Thymus (tissue), 14 donors: ENCODE measurements at places on chromosomes 5 and 9. TPM values are rescaled to one million over a fixed set of nuclear protein-coding genes. Genes with fewer than 3 reads are reported as not detected.

The CCNO gene
- polyA plus RNA-seq, result 1.0 TPM

The OR1Q1 gene
- 0.05 TPM for polyA plus RNA-seq

The SLCO6A1 gene
- polyA plus RNA-seq, result 0.37 TPM

DNA sequence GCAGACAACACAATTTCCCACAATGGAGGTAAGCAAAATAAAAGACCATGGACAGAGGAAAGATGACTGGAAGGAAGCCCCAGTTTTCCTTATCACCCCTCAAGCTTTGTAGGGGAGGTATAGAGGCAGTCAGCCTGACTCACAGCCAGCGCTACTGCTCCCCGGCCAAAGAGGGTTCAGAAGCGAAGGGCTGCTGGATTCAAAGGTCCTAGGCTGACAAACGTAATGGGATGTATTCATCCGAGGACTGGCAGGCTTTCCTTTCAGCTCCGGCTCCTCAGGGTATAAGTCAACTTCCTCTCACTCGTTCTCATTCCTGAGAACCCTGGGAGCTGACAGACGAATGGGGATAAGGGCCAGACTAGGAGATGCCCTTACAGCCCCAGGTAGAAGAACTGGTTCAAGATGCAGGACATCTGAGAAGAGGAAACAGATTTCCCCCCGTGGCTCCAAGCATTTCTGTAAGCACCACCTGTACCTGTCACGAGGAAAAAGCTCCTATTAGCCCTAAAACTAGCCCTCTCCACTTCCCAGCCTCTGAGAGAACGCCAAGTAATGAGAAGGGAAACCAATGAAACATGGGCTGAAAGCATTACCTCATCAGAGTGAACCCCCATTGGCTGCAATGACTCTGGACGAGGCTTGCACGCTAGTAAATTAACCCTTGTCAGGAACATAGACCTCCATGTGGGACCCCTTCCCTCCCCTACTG is 22.1 kb upstream of the FAM13B start:
- DNase-seq, result no peak

The NUTM2G gene
- 0.02 TPM for polyA plus RNA-seq

The OR13C4 gene
- polyA plus RNA-seq, result not detected

- DNase-seq, result no peak
Measured at GRCh38 chr5:36600917-36601527, 5.4 kb upstream of the SLC1A3 start.

DNA sequence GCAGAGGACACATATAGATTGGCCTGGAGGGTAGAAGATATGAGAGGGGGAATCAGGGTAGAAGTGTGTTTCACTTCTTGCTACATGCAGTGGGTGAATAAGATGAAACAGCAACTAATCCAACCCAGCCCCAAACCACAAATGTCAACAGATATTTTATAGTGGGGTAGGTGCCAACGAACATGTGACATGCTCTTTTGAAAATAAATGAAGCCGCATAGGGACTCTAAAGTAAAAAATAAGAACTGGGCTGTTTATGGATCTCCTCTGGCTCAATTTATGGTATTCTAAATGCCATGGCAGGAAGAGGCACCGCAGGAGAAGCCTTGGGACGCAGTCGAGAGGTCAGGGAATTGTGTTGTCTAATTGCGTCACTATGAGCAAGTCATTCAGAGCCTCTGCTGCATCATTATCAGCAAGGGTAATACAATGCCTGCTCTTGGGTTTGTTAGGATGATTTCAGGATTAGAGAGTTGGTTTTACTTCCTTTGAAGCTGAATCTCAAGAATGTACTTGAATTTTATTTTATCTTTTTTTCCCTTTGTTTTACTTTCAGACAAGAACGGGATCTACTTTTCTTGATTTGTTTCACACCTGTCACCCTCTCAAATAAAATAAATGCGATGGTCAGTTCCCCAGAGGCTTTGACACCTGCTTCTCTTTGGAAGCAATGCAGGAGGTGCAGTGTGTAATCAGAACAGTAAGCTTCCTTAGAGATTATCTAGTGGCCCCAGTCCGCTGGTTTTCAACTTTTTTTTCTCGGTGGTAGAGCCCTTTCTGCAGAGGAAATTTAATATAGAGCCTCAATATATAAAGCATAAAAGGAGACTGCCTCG is 375.6 kb upstream of the CLINT1 start:
- DNase-seq, result peak; percentile 21
